ENCODE measurements at places on chromosomes 7 and 10.
A peak's percentile ranks its signal among the peaks of the same experiment; 100 is the strongest.

DNA sequence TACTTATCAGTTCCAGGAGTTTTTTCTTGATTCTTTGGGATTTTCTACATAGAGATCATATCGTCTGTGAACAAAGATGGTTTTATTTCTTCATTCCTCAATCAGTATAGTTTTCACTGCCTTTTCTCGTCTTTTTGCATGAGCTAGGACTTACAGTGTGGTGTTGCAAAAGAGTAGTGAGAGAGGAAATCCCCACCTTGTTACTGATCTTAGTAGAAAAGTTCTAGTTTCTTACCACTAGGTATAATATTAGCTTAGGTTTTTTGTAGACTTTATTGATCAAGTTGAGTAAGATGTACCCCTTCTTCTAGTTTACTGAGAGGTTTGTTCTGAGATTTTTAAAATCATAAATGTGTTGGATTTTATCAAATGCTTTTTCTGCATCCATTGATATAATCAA is 123.3 kb downstream of the TMEM26 start:
- no peaks in the 10 kb centered on the region for H3K36me3 ChIP-seq
- no peak for DNase-seq
- no peaks in the 10 kb centered on the region for H3K27me3 ChIP-seq

- no peak overlapping the region for H3K27ac ChIP-seq
- peaks cover 84% of the 10 kb centered on the region for H3K4me1 ChIP-seq
- no peak overlapping the region for H3K4me3 ChIP-seq
- peaks cover 5% of the 10 kb centered on the region for H3K27me3 ChIP-seq
- peaks cover 4% of the 10 kb centered on the region for H3K36me3 ChIP-seq
Observed at GRCh38 chr10:122168598-122169394, 102.3 kb upstream of the BTBD16 start.

DNA sequence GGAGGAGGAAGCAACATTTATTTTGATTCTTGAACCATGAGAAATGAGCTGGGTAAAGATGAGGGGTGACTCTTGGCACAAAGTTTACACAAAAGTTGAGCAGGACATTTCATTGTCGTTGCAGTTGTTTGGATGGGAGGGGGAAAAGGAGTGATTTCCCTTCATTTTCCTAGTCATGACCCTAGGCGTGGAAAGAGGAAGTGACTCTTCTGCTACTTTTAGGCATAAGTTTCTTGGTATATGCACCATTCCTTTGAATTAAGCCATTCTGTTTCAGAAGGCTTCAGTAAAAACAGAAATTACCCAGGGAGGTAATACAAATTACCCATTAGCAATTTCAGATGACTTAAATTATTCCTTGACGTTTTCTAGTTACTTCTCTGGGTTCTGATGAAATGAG is 113.9 kb upstream of the FAM171A1 start:
- peak overlapping the region; percentile 23 for H3K27ac ChIP-seq
- no peak overlapping the region for H3K4me3 ChIP-seq
- peaks cover 8% of the 10 kb centered on the region for H3K27me3 ChIP-seq
- peaks cover 14% of the 10 kb centered on the region for H3K36me3 ChIP-seq
- DNase-seq, result no peak
- H3K4me1 ChIP-seq, result peaks cover 53% of the 10 kb centered on the region

DNA sequence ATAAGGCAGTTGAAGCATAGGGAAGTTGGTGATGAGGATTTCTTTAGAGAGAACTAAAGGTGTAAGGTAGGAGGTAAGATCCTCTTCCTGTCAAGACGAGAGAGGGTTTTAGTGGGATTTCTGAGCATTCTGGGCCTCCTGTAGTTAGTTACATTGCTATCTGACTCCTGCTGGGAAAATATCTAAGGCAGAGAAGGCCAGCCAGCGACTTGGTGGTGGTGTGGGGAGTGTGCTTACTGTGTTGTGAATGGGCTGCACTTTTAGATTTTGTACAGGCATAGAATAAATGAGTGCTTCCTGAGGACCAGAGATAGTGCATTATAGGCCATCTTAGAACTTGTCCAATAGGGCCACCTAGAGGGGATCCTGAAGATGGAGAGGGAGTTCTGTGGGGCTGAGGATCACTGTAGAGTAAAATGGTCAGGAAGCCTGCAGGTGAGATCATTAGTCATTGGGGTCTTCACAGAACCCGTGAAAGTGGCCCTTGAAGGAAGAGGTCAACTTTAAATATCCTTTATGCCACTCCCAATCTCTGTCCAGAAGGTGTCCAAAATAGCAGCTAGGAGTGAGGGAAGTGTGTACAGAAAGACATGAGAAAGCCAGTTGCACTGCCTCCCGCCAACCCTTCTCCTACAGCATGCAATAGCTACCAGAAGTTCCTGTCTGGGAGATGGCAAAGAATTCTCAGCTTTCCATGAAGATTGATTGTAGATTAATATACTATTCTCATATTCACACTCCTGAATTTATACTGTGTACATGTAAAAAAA is 266.6 kb downstream of the POLR1F start:
- H3K27me3 ChIP-seq, result no peaks in the 10 kb centered on the region
- no peak overlapping the region for H3K27ac ChIP-seq
- DNase-seq, result peak; percentile 8
- no peaks in the 10 kb centered on the region for H3K36me3 ChIP-seq
- H3K4me1 ChIP-seq, result peaks cover 8% of the 10 kb centered on the region

- H3K27ac ChIP-seq, result no peak overlapping the region
- no peak for DNase-seq
- H3K27me3 ChIP-seq, result peaks cover 5% of the 10 kb centered on the region
- no peak overlapping the region for H3K4me3 ChIP-seq
- no peaks in the 10 kb centered on the region for H3K4me1 ChIP-seq
- no peaks in the 10 kb centered on the region for H3K36me3 ChIP-seq
Observed at GRCh38 chr7:154504918-154505317, 452.7 kb downstream of the DPP6 start.

DNA sequence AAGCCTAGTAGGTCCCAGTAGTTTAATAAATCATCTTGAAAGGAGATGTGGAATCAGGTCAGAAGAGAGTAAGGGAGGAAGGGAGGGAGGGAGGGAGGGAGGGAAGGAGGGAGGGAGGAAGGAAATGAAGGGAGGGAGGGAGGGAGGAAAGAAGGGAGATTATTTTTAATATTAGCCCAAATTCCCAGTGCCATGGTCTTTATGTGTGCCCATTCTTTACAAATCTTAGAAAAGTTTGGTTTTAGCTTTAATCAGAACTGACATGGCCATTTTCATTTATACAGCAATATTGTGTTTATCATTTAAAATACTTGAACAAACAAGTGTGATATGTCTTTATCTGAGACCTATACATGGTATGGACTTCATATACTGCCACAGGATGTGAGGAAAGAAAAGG is 86.8 kb downstream of the GAD2 start:
- peaks cover 6% of the 10 kb centered on the region for H3K4me1 ChIP-seq
- H3K27ac ChIP-seq, result peak overlapping the region; percentile 70
- H3K36me3 ChIP-seq, result no peaks in the 10 kb centered on the region
- peaks cover 6% of the 10 kb centered on the region for H3K27me3 ChIP-seq

DNA sequence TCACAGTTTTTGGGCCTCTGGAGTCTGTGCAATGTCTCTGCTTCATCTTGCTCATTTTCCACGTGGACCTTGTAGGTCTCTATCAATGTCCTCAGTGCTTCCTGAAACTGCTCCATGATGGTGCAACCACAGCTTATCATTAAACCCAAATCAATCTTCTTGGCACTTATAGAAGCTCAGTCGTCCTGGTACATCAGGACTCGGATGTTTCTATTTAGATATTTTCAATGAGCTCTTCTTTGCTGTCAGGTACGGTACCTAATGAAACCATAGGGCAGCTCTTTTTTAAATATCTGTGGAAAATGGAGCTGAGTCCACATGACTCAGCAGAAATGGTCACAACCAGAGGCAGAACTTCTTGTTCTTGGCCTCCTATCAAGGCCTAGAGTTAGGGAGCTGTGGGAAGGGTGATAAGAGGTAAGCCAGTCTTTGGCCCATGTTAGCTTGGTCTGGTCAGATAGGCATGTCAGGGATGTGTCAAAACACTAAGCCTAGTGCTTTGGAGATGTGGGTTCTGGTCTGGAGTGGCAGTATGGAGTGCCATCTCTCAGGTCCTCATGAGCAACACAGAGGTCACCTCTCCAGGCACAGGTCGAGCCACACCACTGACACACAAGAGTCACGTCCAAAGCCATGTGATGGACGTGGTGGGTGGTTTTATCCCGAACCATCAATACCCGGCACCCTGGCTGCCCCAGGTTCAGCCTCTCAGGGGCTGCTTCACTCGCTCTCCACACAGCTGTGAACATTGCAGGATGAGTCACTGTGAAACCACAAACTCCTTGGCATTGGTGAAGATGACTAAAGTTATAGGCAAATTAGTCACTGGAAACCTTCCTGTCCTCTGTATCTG is 87.0 kb downstream of the TBXAS1 start:
- no peak overlapping the region for H3K4me3 ChIP-seq
- no peak for DNase-seq
- H3K4me1 ChIP-seq, result peaks cover 8% of the 10 kb centered on the region
- H3K36me3 ChIP-seq, result no peaks in the 10 kb centered on the region

- no peaks in the 10 kb centered on the region for H3K36me3 ChIP-seq
- no peak for DNase-seq
- H3K27ac ChIP-seq, result peak overlapping the region; percentile 10
- peaks cover 36% of the 10 kb centered on the region for H3K4me1 ChIP-seq
- peaks cover 9% of the 10 kb centered on the region for H3K27me3 ChIP-seq
- no peak overlapping the region for H3K4me3 ChIP-seq
Observed at GRCh38 chr10:5628451-5629302, 37.7 kb downstream of the ASB13 start.

- H3K27me3 ChIP-seq, result peaks cover 9% of the 10 kb centered on the region
- H3K27ac ChIP-seq, result no peak overlapping the region
- no peak overlapping the region for H3K4me3 ChIP-seq
- no peaks in the 10 kb centered on the region for H3K36me3 ChIP-seq
- DNase-seq, result no peak
Observed at GRCh38 chr7:135321556-135321955, 87.9 kb downstream of the STRA8 start.

DNA sequence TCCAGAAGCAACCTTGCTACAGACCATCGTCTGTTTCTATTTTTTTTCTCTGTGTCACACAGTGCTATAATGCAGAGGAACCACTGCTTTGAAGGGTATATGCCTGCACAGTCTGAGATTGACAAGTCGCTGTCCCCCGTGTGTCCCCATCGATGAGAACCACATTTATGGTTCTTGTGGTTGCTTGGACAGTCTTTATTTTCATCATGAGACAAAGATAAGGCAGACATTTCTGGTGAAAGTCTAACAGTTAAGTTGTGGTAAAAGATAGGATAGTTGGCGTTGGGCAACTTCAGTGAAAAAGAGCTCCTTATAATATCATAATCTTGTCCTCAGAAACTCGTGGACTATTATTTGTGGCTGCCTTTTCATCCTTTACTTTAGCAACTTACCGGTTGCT is 6.3 kb upstream of the AKR1E2 start:
- peaks cover 8% of the 10 kb centered on the region for H3K27me3 ChIP-seq
- no peak overlapping the region for H3K27ac ChIP-seq
- no peaks in the 10 kb centered on the region for H3K36me3 ChIP-seq
- DNase-seq, result no peak

- H3K36me3 ChIP-seq, result peaks cover 16% of the 10 kb centered on the region
- H3K27me3 ChIP-seq, result peaks cover 10% of the 10 kb centered on the region
- no peak overlapping the region for H3K4me3 ChIP-seq
Observed at GRCh38 chr7:135704074-135704473, 23.9 kb downstream of the SLC13A4 start.

- H3K4me3 ChIP-seq, result no peak overlapping the region
- H3K4me1 ChIP-seq, result peaks cover 8% of the 10 kb centered on the region
- no peak for DNase-seq
Observed at GRCh38 chr7:138246428-138246827, 170.2 kb downstream of the AKR1D1 start.

- H3K27ac ChIP-seq, result no peak overlapping the region
- H3K27me3 ChIP-seq, result peaks cover 38% of the 10 kb centered on the region
- H3K36me3 ChIP-seq, result no peaks in the 10 kb centered on the region
- DNase-seq, result no peak
- H3K4me3 ChIP-seq, result no peak overlapping the region
- H3K4me1 ChIP-seq, result peaks cover 49% of the 10 kb centered on the region
Observed at GRCh38 chr7:151717415-151717814, 159.5 kb downstream of the PRKAG2 start.

DNA sequence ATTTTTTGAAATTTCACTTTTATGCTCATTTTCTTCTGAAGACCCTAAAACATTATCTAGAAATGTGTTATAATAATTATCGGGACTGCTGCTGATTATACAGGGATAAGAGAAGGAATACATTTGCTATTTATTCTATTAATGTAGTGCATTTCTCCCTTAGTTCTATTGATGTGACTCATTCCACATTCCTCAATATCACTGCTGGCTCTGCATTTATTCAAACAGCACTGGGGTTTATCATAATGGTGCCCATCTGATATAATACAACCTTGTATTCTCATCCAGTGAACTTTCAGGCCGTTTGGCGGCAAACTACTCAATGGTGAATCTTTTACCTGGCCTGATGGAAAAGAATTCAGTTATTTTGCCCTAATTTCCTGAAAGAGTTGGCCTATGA is 7.8 kb downstream of the KCND2 start:
- no peak overlapping the region for H3K27ac ChIP-seq
- no peaks in the 10 kb centered on the region for H3K4me1 ChIP-seq
- no peaks in the 10 kb centered on the region for H3K36me3 ChIP-seq
- no peak for DNase-seq
- no peak overlapping the region for H3K4me3 ChIP-seq
- H3K27me3 ChIP-seq, result no peaks in the 10 kb centered on the region

DNA sequence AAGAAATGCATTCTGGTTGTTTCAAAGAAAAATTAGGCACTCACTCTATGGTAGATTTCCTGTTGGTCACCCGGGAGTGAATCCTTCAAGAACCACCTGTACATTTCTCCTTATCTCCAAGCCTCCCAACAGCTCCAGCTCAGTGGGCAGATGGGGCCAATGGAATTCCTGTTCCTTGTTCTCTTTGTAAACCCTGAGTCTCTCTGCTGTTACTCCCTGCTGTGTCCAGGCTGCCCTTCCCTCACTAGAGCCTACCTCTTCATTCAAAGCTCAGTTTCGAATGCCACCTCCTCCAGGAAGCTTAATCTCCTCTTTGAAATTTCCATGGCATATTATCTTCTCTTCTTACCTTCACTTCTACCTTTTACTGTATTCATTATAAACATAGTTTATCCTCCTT is 3.5 kb upstream of the BMPER start:
- H3K36me3 ChIP-seq, result no peaks in the 10 kb centered on the region
- no peak overlapping the region for H3K4me3 ChIP-seq
- H3K27ac ChIP-seq, result no peak overlapping the region
- DNase-seq, result no peak

GRCh38 chr10:59635502-59636290 is 74.0 kb downstream of the SLC16A9 start:
- H3K27ac ChIP-seq, result no peak overlapping the region
- H3K4me1 ChIP-seq, result no peaks in the 10 kb centered on the region
- no peak overlapping the region for H3K4me3 ChIP-seq
- peaks cover 12% of the 10 kb centered on the region for H3K27me3 ChIP-seq
- no peak for DNase-seq

DNA sequence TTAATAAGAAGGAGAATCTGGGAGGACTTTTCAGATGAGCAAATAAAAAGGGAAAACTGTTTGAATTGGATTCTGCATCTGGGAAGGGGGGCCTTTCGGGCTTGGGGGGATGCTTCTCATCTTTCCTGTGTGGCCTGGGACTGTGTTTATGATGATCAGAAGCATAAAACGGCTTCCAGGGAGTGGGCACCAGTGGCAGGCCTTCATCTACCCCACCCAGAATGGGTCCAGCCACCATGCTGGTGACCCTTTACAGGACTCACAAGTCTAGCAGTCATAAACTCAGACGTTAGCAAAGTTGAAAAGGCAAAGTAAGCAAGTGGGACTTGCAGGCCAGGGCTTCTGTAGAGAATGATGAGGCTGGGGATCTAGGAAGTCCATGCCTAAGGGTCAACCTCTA is 198.3 kb upstream of the ZMIZ1 start:
- DNase-seq, result no peak
- peaks cover 24% of the 10 kb centered on the region for H3K4me1 ChIP-seq

Data from nephron progenitor cell (in vitro differentiated cells).